ENCODE measurements at places on chromosomes 4 and X.

DNA sequence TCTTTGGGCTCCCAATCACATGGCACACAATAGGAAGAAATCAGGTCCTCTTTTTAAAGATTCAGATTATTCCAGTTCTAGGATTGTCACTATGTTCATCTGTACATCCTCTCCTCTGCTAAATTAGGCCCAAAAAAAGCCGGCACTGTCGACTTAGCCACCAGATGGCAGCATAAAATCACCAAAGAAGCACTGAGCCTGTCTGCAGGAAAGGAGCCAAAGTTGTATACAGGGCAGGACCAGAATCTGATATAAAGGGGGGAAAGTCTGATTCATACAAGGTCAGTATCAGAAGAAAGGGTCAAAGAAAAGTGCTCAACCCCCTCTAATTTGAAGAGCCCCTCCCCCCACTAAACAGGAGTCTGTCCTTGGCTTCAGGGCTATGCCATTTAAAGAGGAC, 292.5 kb downstream of the CHIC1 start:
- DNase-seq, result peak; percentile 25

DNA sequence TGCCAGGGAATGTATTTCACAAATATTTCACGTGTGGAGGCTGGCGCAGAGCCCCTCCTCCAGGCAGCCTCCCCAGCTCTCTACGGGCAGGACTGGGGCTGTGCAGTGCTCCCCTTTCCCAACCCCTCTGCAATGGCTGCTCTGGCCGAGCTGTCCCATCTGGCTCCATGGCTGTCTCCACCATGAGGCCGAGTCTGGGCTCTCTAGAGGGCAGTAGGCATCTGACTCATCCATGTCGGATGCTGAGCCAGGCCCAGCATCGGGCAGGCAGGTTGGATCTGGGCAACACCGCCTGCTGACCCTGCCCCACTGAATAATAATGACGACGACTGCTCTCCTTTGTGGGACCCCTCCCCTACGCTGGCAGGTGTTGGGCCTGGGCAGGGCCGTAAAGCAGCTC, 11.0 kb upstream of the SH3TC1 start:
- DNase-seq, result no peak

DNA sequence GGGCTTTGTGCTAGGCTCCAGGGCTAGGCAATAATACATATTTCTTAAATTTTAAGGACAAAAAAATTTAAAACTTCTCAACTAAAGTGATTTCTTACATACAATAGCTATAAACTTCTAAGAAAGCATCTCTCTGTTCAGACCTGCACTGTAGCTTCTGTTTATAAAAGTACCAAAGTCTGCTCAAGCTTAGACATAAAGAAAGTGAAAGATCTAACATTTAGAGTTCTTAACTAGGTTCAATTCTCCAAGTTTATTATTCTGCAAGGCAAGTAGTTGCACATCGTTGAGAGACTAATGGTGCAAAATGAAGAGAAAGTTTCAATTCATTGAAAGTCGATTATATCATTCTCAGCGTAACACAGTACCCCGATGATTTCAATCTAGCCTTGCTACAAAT, 857.4 kb upstream of the HTR2C start:
- DNase-seq, result no peak

DNA sequence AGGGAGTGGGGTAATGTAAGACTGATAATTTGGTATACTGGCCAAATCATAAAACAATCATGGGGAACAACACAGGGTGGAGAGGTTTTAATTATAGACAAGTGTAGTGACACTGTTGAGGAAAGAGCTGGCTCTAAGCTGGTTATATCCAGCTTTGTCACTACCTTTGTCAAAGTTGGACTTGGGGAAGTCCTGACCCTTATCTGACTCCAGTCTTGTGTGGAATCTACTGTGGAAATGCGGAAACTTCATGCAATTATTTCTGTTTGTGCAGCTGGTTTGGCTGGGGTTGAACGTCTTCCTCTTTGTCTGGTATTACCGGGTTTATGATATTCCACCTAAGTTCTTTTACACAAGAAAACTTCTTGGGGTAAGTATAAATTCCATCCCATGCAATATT, 2.0 kb downstream of the CYBB start:
- DNase-seq, result no peak

DNA sequence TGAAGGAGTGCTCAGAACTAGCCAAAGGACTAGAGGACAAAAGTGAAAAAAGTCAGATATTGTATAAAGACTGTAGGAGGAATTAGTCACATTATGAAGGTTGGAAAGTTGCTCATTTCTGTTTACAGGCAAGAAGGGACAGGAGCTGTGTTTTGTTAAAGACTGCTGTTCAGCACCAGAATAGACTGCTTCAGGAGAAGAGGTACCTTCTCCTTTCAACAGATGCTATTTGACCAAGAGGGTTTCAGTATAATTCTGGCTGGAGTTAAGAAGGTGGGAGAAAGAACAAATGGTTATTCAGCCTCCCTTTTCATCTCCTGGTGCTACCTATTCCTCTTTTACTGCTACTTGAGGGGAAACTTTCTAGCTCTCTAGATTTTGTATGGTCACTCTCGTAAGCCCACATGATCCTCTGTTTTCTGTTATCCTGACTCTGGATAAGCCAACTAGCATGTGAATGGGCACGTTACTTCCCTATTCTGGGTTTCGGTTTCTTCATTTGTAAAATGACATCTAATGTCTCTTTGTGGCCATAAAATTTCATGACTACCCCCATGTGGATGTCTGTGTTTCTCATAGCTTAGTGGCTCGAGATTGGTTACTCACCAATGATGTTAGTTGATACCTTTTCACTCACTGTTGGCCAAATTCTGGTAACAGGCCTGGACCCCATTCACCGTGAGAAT, 68.9 kb downstream of the SH2D1A start:
- DNase-seq, result no peak

DNA sequence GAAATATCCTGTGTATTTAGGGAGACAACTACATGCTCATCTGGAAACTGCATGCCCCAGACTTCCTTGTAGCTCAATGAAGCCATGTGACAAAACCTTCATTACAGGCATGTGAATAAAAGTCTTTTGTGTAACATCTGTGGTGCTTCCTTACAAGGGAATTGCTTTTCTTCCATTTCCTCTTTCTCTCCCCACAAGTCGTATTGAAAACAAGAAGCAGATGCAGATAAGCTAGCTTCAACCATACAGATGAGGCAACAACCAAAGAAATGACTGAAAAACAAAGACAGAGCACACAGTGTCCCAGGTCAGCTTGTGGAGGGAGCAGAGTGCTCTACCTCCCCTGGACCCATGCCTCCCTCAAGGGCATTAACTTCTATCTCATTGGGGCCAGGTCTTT, 115.8 kb upstream of the INPP4B start:
- DNase-seq, result no peak

- no peak for DNase-seq
These were observed 58.2 kb downstream of the WDR17 start for GRCh38 chr4:176123710-176124407.

GRCh38 chrX:135585153-135585552, 64.7 kb downstream of the INTS6L start:
- no peak for DNase-seq

DNA sequence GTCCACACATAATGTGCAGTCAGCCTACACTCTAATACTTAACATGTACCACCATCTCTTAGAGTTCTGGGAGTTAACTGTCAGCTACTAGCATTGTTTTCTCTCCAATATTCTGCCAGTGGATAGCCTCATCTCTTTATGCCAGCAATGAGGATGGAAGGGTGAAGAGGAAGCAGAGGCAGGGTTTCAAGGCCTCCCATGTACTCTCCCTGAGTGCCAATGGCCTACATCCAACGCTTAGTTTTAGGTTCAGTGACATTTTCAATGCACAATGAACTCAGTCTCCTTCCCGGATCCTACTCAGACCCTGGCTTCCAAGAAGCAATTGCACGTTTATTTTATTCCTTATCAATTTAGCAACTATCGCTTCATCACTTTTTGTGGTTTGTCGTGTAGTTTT, 686.1 kb downstream of the DMD start:
- DNase-seq, result no peak

- DNase-seq, result no peak
These were observed 19.9 kb upstream of the PJA1 start for GRCh38 chrX:69185141-69185540.

GRCh38 chrX:118216509-118216908, 99.9 kb upstream of the KLHL13 start:
- DNase-seq, result no peak

- DNase-seq, result no peak
These were observed 23.5 kb upstream of the SPANXN4 start for GRCh38 chrX:143002206-143002605.

- DNase-seq, result no peak
These were observed 98.0 kb upstream of the NDP start for GRCh38 chrX:44071070-44071645.

- DNase-seq, result peak; percentile 56
These were observed 68.3 kb upstream of the DDX3X start for GRCh38 chrX:41265615-41266014.

DNA sequence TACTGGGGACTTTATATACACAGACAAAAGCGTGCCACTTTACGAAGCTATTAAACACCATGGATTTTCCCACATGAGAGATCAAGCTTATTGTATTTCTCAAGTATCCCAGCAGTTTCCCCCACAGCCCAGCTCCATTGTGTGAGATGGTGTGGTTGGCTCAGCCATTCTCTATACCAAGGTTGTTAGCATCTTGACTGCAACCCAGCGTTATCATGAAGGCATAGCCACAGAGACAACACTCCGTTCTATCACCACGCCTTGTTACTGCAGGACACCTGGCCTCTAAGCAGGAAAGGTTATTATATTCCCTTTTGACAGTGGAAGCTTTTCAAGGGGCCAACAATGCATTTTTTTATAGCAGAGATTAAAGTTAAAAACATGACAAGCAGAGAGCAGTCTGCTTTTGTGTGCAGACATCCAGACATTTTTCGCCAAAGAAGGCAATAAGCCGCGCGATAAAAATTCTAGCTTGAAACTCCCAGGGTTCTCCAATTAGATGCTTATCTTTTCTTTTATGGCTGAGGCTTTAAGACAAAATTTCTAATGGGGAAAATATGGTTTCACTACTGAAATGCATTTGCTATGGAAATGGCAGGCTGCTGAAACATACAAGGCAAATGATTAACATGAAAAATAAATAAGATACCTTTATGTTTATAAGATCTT, 206.1 kb downstream of the MID1 start:
- DNase-seq, result no peak

DNA sequence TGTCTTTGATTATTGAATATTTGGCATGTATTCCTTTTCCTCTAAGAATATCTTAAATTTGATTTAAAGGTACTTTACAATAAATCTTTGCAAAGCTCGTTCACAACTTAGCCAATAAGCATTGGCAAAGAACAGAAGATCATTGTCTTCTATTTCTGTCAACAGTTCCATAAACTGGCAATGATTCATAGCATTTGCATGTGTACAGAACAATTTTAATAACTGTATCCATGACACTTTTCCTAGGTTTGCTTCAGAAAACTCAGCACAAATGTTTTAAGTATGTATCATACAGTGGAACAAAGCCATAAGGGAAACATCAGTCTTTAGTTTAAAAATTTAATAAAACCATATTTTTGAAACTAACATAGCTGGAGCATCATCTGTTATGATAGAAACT, 462.7 kb upstream of the RPS6KA3 start:
- DNase-seq, result no peak

Measured in stimulated activated CD4-positive, alpha-beta T cell treated with anti-CD3 and anti-CD28 coated beads, TNF-alpha, amount 100 ng/mL, for 24 hours (primary cell).